ENCODE measurements at places on chromosomes 1 and 21.

DNA sequence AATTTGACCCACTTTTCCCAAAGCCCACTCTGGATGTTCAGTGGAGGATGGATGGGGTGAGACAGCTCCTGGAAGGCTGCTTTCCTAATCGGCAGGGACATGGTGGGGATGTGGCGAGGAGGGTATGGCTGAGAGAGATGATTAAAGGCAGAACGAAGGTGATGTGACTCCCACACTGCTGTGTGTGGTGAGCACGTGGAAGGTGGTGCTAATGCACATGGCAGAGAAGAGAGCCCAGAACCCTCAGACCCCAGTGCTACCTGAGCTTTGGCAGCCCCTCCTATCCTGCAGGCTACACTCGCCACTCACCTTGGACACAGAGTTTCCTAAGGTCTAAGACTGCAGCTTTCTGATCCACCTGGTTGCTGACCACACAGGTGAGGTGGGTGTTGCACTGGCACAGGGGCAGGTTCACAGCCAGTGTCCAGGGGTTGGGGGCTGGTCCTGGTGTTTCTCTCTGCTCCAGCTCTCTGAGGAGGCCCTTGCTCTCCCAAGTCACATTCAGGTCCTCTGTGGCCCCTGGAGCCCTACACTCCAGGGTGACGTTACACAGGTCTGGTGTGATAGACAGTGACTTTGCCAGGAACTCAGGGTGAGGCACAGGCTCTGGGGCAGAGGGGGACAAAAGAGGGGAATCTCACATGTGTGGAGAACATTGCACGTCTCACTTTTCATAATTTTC lies 151.4 kb upstream of the ETV3 start:
- no peak for DNase-seq

- no peak for DNase-seq
Observed at GRCh38 chr1:181049378-181049777, 15.6 kb downstream of the MR1 start.

GRCh38 chr21:34333121-34333739 lies 30.6 kb upstream of the KCNE2 start:
- no peak for DNase-seq

- no peak for DNase-seq
Observed at GRCh38 chr1:173117108-173117633, 66.4 kb upstream of the TNFSF18 start.

- no peak for DNase-seq
Observed at GRCh38 chr1:29974316-29974724, 738.0 kb downstream of the PTPRU start.

GRCh38 chr1:218496561-218496960 lies 151.4 kb downstream of the TGFB2 start:
- DNase-seq: no peak

GRCh38 chr1:227912866-227913265 lies 34.9 kb downstream of the WNT9A start:
- DNase-seq: no peak

- no peak for DNase-seq
Observed at GRCh38 chr1:228922722-228923376, 187.6 kb downstream of the RHOU start.

DNA sequence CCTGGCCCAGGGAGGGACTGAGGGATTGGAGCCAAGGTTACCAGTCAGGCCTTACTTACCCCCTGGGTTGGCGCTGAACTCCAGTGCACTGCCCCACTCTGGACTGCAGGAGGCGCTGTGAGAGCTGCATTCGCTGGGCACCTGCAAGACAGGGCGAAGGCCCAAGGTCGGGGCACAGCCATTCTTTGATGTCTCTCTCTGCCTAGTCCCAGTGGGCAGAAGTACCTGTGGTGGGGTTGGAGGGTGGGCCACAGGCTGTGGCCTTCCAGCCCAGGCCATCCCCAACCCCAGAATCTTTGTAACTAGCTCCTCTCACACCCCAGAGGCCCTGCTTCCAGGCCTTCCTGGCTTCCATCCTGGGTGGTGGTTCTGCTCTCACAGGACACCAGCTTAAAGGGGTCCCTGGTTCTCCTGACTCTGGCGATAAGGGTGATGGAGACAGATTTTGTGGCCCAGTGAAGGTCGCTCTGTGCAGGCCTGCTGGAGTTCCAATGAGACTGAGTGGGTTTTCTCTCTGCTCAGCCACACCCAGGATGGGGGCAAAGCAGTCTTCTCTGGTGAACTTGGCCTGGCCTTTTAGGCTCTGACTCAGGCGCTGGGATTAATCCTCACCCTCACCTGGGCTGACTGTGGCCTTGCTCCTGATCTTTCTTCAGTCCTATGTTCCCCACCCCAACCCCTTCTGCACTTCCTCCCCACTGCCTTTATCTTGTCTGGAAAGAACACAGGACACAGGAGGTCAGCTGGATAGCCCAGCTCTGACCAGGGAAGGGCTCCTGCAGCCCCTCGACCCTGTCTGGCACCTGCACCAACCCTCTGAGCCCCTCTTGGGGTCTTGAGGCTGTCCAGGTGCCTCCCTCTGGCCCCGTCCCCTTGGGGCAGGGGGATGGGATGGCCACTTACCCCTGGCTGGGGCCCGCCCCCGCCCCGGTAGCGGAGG lies 954 bp downstream of the MYOG start:
- DNase-seq: no peak

DNA sequence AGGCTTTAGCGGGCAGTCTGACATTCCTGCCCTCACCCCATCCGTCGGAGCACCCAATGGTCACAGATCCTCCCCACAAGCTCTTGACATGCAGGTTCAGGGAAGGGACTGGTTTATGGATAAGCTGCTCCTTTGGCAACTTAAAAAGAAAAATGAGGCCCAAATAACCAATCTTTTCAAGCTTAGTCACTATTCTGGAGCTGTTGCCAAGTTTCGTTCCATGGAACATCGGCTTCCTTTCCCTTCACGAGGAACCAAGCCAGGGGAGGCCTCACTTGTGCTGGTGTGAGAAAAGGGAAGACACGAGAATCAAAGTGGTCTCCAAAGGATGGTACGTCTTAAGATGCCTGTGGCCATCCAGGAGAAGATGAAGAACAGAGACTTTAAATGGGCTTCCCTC lies 46.1 kb upstream of the LPAR3 start:
- no peak for DNase-seq

DNA sequence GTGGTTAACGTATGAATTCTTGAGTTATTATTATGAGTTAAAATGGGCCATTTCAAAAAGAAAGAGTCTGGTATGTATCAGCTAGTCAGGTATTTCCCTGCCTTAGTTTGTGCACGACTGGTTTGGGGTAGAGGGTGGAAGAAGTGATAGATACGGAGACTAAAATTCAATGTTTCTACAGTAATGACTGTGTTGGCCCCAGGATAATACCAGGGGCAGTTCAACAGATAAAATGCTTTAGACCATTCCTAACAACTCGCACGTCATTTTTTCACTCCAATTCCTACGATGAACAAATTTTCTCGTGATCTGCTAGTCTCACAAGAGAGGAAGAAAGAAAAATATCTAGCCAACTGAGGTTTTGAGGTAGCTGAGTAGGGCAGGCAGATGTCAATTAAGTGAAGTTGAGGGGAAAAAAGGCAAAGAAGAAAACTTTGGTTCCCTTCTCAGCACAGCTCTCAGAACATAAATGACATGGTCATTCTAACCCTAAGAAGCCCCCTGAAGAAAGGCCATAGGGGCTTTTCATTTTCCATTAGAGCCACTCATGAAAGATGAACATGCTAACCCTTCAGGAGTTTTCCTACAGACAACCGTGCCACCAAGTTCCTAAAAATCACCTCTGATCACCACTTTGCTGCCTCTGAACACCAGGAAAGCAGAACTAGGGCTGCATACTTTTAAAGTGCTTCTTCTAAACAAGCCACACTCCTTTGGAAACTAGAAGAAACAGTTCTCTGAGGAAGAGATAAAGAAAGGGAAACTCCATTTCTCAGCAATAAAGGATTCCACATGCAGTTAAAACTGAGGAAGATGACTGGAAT lies 5.6 kb downstream of the MCOLN2 start:
- no peak for DNase-seq

DNA sequence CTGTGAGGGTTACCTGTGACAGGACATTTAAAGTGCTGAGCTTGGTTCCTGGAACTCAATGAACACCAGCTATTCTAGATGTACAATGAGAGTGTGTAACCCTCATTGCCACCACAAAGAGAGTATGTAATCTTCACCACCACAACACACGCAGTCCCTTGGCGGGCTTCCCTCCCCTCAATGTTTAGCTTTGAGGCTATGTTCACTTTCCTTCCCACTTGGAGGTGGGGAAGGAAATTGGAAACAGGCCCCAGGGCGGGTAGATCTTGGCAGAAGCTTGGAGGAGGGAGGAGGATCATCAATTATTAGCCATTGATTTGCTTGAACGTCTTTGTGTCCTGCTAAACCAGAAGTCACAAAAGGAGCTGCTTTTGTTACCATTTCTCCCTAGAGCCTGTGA lies 8.3 kb upstream of the COL16A1 start:
- no peak for DNase-seq

GRCh38 chr1:25245809-25246599 lies 1.2 kb downstream of the RSRP1 start:
- no peak for DNase-seq

GRCh38 chr1:167248707-167249642 lies 28.3 kb downstream of the POU2F1 start:
- DNase-seq: no peak

DNA sequence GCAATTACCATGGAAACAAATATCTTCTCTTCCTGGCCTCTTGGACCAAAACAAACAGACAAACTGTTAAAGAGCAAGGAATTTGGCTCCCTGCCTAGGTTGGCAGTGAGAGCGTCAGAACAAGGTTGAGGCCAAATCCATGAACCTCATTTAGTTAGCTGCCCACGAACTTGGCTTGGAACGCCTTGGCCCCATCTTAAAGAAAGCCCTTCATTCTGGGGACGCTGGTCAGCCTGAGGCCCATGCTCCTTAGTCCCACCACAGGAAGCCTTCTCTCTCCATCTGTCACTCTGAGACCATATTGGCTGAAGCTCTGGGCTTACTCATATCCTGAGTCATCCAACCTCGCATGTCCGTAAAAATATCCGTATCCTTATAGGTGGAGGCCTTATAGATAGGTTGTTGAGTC lies 62.4 kb upstream of the DIRAS3 start:
- peak; percentile 48 for DNase-seq

- no peak for DNase-seq
Observed at GRCh38 chr1:186780076-186780475, 48.7 kb upstream of the PLA2G4A start.

- no peak for DNase-seq
Observed at GRCh38 chr1:31145648-31146047, 80.1 kb upstream of the PUM1 start.

GRCh38 chr1:109239409-109240068 lies 9.8 kb upstream of the CELSR2 start:
- DNase-seq: no peak

DNA sequence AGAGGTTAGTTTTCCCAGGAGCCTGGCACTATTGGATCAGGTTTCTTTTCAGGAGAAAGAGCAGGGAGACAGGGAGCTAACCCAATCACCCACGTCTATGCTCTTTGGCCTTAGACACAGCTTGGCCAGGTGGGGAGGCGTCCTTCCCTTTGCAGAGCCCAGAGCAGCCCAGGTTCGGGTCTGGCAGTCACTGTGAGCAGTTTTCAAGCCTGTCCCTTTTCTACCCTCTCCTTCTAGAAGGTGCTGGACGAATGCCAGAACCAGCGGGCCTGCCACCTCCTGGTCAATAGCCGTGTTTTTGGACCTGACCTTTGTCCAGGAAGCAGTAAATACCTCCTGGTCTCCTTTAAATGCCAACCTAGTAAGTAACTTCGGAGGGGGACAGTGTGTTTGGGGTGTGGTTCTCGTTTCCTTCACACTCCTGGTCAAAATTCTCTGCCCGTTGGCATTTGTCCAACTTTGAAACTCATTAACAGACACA lies 44.9 kb downstream of the EVA1C start:
- DNase-seq: no peak

DNA sequence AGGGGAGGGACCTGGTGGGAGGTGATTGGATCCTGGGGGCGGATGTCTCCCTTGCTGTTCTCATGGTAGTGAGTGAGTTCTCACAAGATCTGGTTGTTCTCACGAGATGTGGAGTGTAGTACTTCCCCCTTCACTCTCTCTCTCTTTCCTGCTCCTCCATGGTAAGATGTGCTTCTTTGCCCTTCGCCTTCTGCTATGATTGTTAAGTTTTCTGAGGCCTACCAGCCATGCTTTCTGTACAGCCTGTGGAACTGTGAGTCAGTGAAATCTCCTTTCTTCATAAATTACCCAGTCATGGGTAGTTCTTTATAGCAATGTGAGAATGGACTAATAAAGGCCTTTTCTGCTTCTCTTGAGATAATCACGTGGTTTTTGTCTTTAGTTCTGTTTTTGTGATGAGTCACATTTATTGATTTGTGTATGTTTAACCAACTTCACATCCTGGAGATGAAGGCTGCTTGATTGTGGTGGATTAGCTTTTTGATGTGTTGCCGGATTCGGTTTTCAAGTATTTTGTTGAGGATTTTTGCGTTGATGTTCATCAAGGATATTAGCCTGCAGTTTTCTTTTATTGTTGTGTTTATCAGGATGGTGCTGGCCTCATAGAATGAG lies 45.5 kb downstream of the RABGAP1L start:
- no peak for DNase-seq

DNA sequence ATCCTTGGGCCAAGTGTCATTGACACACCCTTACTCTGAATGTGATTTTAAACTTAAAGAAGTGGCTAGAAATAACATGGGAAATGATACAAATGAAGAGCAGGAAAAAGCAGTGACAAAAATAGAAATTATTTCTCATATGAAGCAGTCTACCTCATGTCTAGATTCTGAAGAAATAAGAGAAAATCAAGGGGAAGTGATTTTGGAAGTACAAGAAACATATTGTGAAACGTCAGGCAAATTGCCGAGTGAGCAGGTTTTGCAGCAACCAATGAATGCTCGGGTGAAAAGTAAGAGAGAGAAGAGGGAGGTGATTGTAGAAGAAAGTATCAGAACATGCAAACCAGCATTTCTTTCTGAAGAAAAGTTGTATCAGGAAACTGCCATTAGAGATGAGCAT lies 130.7 kb downstream of the MACF1 start:
- no peak for DNase-seq

DNA sequence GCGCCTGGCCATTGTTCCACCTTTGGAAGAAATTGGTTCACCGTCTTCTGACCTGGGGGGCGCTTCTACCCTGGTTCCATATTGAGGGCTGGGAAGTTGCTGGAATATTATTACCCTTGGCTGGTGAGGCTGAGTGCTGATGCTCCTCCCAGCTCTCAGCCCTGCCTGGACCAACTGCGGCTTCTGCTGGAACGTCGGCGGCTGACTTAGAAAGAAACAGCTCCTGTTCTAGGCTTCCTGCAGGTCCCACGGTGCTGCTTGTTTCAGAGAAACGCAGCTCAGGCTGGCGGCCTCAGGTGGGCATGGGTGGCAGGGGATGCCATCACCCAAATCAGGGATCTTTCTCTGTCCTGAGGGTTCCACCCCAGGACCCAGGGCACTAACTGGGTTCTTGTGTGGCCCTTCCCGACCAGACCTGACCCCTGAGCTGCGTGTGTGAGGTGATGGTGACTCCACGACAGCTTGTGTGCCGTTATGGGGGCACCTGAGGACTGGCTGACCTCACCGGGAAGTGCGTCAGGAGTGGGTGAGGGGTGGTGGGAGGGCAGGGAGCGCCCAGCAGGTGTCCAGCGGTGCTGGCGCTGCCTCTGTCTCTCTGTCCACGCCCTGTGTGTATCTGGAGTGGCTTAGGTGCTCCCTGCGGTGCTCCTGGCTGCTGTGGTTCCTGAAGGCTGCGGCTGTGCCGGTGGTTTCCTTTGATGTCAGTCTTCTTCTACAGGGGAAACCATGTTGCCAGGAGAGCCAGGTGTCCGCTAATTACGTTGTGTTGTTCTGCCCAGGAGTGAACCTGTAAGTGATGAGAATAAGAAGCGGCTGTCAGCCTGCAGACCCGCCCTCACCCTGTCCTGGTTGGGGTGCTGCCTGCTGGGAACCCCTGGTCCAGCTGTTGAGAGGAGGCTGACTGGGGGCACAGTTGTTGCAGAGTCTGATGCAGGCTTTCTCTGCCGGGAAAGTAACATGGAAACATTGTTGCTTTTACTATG lies 8.9 kb downstream of the SKI start:
- no peak for DNase-seq

Measured in hippocampal formation (tissue), 2 donors.